ENCODE measurements at places on chromosomes 4 and X.

DNA sequence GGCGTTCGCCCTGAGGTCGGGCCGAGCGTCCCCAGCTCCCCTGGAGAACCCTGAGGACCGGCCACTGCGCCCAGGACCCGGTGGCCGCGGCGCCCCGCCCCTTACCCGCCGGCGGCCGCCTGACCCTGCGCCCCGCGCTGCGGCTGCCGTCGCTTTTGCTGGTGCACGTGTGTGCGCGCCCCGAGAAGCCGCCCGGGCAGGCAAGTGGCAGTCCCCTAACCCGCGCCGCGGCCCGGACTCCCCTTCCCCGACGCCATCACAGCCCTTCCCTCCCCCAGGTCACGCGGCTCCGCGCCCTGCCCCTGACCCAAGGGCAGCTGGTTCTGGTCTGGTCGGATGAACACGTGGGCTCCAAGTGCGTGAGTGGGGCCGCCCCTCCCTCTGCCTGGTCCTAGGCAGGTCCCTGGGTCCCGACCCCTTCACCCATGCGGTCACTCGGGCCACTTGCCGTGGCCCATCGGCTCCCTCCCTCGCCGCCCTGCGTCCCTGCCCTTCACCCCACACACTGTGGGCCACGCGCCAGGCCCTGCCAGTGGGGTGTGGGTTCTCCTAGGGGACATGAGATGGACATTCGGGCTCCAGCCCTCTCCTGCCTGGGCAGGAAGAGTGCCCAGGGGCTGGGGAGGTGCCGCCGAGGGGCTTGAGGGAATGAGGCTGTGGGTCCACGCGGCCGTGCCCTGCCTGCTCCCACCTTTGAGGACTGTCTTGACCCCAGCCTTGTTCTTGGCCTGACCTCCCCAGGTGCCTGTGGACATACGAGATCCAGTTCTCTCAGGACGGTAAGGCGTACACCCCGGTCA lies 8.0 kb upstream of the FGFRL1 start:
- DNase-seq = no peak

DNA sequence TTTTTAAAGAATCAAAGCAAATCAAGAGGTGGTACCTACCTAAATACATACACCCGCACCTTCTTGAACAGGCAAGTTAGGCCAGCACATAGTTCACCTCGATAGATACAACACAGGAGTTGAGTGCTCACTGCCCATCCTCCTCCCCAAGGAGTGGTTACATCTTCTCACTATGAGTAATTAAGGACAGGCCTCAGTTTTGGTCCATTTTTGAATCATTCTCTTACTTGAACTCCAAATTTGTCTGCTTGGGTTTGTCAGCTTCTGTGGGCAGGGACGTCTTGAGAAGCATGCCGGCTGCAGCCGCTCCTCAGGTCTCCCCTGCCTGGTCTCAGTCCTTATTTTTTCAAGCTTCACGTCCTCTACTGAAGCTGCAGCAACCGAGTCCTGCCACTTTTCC lies 190.6 kb upstream of the RBPJ start:
- DNase-seq = no peak

GRCh38 chr4:184416913-184417734 lies 57.2 kb downstream of the IRF2 start:
- DNase-seq = peak; percentile 56

DNA sequence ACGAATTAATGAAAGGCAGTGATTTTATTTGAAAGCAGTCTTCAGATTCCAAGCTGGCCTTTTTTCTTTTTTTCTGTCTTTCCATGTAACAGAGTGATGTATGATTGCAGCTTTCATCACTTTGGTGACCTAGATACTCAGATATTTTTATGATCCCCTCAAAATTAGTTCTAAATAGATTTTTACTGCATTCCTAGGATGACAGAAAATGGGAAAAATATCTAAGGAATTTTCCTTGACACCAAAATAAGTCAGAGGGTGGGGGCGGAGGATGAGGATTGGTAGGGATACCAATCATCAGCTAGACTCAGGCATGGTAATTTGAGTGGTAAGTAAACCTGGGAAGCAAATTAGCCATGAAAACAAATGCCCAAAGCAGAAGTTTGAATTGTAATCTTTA lies 11.9 kb upstream of the HMGB2 start:
- no peak for DNase-seq

GRCh38 chr4:124372916-124373315 lies 339.6 kb downstream of the ANKRD50 start:
- DNase-seq = no peak

- no peak for DNase-seq
Observed at GRCh38 chrX:42821803-42822443, 44.0 kb upstream of the PPP1R2C start.

- DNase-seq = peak; percentile 83
Observed at GRCh38 chrX:101415180-101416145, 7.4 kb downstream of the HNRNPH2 start.

GRCh38 chrX:111847491-111848133 lies 28.4 kb upstream of the TRPC5OS start:
- no peak for DNase-seq

DNA sequence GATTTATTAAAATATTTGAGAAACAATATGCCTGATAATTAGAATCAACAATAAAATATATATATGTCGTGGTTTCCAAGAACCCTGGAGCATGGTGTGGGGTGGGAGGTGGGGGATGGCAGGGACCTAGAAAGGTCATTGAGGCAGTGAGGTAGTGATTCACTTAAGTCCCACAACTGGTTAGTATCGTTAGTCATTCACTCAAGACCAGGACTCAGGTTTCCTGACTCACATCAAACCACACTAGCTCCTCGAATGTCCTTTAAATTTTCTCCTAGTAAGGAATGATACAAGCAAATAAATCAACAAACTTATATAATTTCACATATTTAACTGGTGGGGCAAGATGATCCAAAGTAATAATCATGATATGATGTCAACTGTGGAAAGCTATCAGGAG lies 158.8 kb upstream of the AADAT start:
- no peak for DNase-seq

GRCh38 chrX:108275732-108276131 lies 162.5 kb downstream of the COL4A6 start:
- DNase-seq = no peak

- DNase-seq = no peak
Observed at GRCh38 chrX:10897768-10898167, 213.4 kb upstream of the HCCS start.
